ENCODE measurements at places on chromosomes 3 and 15.

DNA sequence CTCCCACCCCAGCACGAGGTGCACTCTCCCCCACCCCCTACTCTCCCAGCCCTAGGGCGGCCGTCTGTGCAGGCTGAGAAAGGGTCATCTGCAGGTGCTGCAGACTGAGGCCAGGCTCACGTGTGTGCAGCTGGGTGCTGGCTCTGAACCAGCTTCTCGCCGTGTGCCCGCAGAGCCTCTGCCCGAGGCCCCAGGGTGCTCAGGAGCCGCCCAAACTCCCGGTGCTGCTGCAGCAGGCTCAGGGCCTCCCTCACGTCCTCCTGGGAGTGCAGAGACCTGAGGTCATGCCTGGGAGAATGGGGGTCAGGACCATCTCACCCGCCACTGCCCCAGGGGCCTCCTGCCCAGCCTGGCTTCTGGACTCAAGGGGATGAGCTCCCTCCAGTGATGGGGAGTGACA is 17.2 kb downstream of the SPTBN5 start:
- DNase-seq: no peak

GRCh38 chr3:46360907-46361306 is 7.0 kb downstream of the CCR2 start:
- DNase-seq: no peak

DNA sequence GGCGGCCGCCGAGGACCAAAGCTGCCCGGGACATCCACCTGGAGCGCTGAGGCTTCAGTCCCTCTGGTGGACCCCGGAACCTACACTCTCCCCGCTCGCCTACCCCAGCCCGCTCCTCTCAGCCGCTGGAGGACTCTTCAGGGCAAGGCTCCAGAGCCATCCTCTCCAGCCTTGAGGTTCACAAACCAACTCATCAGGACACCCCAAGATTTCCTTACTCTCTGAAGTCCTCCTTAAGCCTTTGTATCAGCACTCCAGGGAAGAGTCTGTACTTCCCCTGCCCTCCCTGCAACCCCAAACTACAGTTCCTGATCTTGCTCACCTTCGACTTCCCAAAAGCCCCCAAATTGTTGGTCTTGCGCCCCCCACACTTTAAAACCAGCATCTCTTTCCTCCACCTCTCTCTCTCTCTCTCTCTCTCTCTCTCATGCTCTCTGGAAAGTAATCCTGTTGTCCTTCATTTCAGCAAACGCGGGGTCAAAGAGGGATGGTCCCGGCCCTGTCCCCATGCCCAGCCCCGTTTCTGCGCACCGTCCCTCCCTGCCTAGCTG is 438 bp downstream of the THBS1 start:
- no peak for DNase-seq

GRCh38 chr3:9036404-9037131 is 73.3 kb upstream of the RAD18 start:
- DNase-seq: no peak

- DNase-seq: no peak
Observed at GRCh38 chr3:51392355-51393133, 1.5 kb downstream of the RBM15B start.

DNA sequence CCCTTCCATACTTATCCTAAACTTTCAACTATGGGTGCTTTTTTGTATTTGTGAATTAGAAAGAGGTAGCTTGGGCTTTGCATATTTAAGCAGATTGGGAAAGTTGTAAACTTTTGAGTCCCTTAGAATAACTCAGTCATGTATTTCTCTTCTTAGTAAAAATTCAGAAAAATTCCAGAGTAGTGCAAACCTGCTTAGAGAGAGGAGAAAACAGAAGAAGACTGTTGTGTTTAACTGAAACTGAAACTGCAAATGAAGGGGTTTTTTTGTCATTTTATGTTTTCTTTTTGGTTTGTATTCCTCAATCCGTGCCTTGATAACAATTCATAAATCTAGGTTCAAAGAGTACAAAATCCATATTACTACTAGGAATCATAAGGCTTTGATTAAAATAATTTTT is 31.3 kb downstream of the CD200 start:
- no peak for DNase-seq

DNA sequence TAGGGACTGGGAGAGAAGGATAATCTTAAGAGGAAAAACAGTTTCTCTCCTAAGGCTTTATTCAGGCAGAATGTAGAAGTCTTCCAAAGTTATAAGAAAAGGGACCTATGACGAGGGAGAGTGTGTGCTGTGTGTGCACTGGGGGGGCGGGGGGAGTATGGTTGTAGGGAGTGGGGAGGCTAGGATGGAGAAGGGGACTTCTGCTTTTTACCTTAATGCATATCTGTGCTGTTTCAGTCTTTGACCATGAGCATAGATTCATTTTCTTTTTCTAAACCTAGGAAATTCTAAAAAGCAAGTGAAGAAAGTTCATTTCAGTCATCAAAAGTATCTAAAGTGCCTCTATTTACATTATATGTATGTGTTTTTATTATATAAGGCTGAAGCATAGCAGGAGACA is 52.6 kb upstream of the RASA2 start:
- DNase-seq: no peak

GRCh38 chr3:164897342-164897741 is 181.0 kb downstream of the SI start:
- no peak for DNase-seq

DNA sequence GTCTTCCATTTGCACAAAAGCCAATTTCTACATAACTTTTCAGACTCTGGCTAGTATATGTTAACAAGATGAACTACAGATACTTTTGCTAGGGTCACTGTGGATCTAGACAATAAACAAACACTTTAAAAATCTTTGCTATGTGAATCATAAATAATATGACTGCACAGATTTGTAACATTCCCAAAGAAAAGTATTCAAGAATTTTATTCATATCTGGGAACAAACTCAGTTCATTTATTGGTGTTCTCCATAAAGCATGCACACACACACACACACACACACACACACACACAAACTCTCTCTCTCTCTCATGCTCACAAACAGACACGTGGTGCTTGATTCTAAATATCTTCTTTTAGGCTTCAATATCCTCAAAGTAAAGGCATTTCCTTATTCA is 18.8 kb upstream of the THRB start:
- DNase-seq: no peak

- no peak for DNase-seq
Observed at GRCh38 chr15:80012060-80012726, 41.2 kb upstream of the BCL2A1 start.

- DNase-seq: no peak
Observed at GRCh38 chr3:185988080-185988815, 50.4 kb upstream of the TRA2B start.

GRCh38 chr15:65083262-65083701 is 6.7 kb downstream of the KBTBD13 start:
- no peak for DNase-seq

DNA sequence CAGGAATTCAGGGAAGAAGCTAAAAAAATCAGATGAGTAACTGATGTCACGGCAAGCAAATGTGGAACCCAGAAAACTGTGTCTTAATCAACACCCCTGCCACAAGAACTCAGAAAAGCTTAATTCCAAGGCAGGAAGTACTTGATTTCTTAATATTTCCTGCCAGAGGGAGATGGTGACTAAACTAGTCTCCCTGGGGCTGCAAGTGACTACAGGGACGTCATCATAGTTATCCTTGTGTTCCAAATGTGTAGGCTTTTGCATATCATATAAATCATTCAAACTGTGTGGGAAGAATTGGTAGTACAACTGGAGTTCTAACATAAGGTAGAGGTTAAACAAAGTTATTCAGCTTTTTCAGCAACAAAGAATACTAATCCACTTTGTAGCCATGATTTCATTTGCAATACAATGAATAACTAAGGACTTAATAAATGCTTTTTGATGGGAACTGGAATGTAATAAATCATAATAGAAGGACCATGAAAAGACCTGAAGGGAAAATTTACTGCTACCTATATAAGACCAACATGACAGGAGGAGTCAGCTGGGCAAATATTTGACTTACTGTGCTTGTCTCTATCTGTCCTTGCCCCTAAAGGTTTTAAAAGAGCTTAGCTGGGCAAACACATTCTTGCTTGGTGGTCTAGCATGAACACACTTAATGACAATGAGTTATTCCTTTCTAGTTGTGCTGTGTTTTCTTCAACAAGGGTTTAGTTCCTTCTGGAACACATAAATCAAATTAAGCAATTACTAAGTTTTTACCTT is 76.0 kb upstream of the NECTIN3 start:
- no peak for DNase-seq

GRCh38 chr15:92848852-92849598 is 51.1 kb upstream of the CHD2 start:
- DNase-seq: no peak

DNA sequence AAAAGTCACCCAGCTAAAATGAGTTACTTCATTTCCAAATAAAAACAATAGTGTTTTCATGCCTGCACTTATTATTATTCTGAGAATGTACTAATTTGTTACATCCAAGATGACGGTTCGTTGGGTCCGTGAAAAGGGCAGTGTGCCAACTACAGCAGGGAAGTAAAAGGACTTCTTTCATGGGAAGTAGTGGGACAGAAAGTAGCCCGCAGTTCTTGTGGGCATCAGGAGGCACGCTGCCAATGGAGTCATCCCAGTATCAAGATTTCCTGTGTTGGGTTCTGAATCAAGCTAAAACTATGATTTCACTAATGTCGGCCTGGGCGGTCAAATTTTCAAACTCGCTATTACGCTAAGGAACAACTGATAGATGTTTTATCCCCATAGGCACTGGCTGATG is 254.5 kb upstream of the SOX2 start:
- DNase-seq: no peak

GRCh38 chr15:70235347-70235746 is 137.6 kb upstream of the TLE3 start:
- no peak for DNase-seq

DNA sequence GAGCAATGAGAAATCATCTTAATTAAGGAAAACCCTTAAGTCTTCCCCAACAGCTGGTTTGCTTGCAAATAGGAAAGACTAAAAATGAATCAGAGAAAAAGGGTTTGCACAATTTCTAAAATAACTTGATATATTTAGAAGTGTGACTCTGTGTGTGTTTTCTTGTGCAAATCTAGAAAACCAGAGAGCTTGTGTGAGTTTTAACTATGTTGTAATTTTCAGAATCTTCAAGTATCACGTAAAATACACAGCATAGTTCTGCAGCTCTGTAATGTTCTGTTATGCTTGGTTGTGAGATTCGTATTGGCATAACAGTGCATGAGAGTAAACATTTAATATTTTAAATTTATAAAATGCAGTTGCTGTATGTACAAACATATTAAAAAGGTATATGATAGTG is 74.7 kb upstream of the GAP43 start:
- no peak for DNase-seq

GRCh38 chr15:70763950-70764730 is 782 bp upstream of the UACA start:
- DNase-seq: no peak

GRCh38 chr3:26193558-26193957 is 403.7 kb downstream of the OXSM start:
- no peak for DNase-seq

DNA sequence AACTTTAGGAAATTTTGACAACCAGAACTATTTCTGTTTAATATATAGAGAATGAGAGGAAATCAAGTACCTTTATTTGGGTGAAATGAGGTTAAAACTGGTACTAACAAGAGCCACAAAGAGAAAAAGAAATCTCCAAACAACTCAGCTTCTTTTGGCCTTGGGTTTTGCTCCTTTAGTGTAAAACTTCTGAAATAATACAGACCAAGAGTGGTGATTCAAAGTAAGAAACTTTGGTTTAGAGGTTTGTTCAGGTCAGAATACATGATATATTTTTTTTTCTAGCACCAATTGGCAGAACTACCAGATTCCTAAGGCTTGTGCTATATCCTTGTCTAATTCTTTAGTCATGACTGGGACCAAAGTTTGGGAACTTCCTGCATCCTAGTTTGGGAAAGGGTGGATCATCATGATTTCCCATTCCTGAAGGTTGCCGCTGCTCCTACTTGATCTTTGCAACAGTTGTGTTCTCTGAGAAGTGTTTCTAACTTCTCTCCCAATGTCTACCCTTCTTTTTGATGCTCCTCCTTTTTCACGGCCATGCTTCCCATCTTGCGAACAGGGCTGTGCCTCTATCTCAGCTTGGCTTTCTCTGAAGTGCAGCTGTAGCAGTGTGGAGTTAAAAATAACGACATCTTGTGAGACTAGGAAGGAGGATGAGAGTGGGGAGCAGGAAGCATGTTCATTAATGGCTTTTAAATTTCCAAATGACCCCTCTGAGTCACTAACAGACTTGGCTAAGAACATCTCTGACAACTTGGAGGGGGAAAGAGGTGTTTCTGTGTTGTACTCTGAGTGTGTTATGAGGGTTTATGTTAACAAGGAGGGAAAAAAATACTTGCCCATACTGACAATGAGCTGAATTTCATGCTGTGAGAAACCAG is 87.7 kb downstream of the KCNAB1 start:
- no peak for DNase-seq

DNA sequence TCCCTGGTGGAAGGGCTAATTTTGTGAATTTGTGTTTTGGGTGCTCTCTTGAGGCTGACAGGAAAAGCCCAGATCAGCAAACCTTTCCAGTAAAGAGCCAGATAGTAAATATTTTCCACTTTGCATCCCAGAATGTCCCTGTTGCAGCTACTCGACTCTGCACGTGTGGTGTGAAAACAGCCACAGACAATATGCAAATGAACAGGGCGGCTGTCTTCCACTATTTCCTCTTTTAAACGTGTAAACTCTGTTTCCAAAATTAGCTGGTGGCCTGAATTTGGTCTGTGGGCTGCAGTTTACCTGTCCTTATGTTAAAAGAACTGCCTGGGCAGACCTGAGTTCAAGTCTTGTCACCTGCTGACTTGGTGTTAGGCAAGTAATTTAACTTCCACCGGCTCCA is 202.7 kb downstream of the EDEM1 start:
- no peak for DNase-seq

GRCh38 chr3:89783341-89783927 is 676.0 kb downstream of the EPHA3 start:
- DNase-seq: no peak

- no peak for DNase-seq
Observed at GRCh38 chr3:55065331-55065730, 137.5 kb upstream of the LRTM1 start.
